ENCODE measurements at places on chromosomes 6 and 20.
A peak's percentile ranks its signal among the peaks of the same experiment; 100 is the strongest.

DNA sequence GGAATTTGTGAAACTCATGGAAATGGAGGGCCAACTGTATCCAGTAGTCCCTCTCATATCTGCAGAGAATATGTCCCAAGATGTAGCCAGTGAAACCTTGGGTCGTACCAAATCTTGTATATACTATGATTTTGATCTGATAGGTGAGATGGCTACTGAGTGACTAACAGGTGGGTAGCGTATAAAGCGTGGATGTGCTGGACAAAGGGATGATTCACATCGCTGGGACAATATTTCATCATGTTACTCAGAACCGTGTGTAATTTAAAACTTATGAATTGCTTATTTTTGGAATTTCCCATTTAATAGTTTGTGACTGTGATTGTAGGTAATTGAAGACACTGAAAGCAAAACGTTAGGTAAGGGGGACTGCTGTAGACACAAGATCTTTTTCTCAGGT, 144.1 kb downstream of the SMAP1 start:
- no peak for DNase-seq

GRCh38 chr6:29791162-29791561, 36.5 kb upstream of the HLA-G start:
- DNase-seq = no peak

- no peak for DNase-seq
Measured at GRCh38 chr6:85460921-85461797, 11.3 kb downstream of the NT5E start.

DNA sequence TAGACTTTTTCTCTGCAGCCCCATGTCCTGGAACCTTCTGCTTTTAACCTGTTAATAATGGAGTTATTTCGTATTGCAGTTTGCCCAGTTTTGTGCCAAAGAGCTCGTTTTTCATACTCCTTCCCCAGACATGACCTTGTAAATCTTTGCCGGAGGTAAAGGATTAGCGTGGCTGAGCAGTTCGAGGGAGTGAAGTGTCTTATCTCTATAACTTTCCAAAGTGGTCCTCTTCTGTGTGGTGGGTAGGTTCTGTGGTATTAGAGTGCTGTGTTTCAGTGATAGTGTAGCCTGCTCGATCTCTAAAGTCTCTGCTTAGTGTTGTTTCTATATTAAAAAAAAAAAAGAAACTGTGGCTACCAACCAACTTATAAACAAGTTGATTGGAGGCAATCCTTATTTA, 67.5 kb downstream of the FARS2 start:
- no peak for DNase-seq

DNA sequence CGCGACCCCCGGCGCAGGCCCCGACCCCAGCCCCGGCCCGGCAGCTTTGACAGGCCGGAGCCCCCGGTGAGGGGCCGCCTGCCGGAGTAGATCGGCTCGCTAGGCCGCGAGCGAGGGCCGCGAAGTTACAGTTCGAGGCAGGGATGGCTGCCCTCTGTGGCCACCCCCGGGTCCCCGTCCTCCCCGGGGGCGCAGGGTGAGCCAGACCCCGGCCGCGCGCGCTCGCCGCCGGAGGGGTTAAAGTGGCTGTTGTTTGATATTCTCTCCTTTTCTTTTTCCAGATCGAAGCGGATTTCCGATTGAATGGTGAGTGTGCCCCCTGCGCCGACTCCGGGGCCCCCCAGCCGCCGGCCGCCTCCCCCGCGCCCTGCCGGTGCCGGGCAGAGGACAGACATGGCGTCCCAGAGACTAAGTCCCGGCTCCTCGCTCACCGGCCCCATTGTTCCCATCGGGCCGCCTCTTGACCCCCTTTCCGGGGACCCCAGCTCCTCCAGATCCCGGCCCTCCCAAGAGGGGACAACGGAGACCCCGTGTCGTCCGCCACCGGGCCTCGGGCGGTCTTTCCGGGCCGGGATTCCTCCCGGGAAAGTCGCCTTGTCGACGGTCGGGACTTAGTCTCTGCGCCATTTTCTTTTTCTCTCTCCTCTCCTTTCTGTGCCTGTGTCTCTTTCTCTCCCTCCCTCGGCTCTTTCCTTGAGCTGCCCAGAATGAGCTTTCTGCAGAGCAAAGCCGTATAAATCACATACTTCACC, 704 bp downstream of the TOP1 start:
- DNase-seq = peak; percentile 47

GRCh38 chr6:142821860-142822259, 123.1 kb downstream of the HIVEP2 start:
- no peak for DNase-seq

DNA sequence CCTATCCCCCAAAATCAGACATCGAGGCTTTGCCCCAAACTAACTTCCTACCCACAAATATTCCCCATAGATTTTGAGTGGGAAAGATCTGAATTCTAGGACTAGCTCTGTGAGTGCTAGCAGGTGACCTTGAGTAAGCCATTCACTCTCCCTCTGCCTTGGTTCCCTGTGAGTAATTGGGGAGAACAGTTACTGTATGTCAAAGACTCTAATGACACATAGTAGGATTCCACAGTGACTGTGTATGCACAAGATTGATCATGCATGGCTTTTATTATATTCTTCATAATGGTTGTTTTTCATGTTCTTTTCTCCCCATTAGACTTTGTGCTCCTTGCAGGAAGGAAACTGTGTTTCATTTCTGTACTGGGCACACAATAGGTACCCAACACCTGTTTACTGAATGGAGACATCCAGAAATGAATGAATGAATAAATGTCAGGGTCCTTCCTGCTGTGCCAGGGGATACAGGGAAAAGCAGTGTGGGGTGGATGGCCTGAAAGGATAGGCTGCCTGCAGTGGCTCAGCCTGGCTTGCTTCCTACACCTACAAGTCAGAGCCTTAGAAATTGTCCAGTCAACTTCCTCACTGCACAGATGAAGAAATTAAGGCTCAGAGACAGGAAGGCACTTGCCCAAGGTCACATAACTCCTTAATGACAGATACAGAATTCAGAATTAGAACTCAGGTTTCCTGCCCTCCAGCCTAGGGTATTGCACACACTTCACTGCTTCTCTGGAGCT, 901 bp upstream of the TMEM151B start:
- DNase-seq = no peak

- DNase-seq = no peak
Measured at GRCh38 chr20:13821876-13822275, 37.0 kb downstream of the NDUFAF5 start.

DNA sequence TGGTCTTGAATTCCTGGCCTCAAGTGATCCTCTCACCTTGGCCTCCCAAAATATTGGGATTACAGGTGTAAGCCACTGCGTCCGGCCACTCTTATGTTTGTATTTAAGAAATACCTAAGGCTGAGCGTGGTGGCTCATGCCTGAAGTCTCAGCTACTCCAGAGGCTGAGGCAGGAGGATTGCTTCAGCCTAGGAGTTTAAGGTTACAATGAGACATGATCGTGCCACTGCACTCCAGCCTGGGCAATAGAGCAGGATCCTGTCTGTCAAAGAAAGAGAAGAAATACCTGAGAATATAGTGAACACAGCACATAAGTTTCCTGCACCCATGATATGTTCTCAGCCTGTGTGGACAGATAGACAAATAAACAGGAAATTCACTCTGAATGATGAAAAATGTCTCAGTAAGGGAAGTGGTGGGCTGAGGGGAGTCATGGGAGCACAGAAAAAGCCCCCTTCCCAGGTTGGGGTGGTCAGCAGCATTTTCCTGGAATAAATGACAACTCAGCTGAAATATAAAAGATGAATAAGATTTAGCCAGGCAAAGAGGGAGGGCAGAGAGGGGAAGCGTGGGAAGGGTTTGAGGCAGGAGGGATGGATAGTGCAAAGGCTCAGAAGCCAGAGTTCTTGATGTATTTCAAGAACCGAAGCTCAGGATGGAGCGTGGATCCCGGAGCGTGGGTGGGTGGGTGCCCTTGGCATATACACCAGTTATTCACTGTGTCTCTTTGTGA, 13.8 kb upstream of the MMP9 start:
- no peak for DNase-seq

- DNase-seq = peak; percentile 64
Measured at GRCh38 chr6:152981989-152982903, 595 bp downstream of the FBXO5 start.

DNA sequence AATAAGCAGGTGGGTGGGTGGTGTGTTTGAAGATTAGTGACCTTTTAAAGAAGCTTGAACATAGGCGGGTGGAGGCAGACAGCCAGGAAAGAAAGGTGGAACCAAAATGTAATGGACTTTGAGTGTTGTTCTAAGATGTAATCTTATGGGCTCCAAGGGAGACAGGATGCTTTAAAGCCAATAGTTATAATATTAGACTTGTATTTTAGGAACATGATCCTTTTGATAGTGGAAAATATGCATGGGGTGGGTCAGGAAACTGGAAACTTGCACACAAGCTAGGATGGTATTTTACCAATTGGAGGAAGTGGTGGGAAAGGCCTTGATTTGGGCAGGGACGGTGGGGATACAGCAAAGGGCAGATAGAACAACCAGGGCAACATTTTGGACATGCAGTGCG, 151.8 kb upstream of the PDE7B start:
- DNase-seq = no peak

- DNase-seq = no peak
Measured at GRCh38 chr20:58433029-58433647, 44.1 kb downstream of the VAPB start.

GRCh38 chr6:34070315-34071135, 75.4 kb downstream of the GRM4 start:
- DNase-seq = no peak

- DNase-seq = no peak
Measured at GRCh38 chr6:53487080-53487479, 57.8 kb downstream of the GCLC start.

- DNase-seq = no peak
Measured at GRCh38 chr6:2264932-2265331, 19.5 kb upstream of the GMDS start.

DNA sequence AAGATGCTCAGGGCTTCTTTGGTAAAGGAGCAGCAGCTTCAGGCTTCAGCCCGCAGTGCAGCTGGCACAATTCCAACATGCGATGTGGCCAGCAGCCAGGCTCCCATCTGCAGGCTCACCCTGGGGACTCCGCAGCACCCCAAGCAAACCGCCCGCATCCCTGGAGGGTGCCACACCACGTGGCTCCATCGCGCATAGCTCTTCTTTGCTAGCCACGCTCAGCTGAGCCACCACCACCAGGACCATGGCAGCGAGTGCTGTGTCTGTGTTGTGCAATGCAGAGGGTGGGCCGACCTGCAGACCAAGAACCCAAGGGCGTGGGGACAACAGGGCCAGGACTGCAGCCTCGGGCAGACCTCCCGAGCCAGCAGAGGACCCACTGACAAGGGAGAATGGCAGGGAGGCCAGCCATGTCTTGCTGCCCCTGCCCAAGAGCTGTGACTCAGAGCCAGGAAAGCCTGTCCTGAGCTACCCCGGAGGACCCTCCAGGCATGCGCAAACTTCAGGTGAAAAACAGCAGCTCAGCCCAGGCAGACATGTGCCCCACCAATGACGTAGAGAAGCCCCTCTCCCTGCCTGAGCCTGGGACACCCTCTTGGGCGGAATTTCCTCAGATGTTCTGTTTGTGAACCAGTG, 87.8 kb downstream of the GINS1 start:
- DNase-seq = no peak

GRCh38 chr6:867378-867777, 174.4 kb upstream of the EXOC2 start:
- DNase-seq = no peak

DNA sequence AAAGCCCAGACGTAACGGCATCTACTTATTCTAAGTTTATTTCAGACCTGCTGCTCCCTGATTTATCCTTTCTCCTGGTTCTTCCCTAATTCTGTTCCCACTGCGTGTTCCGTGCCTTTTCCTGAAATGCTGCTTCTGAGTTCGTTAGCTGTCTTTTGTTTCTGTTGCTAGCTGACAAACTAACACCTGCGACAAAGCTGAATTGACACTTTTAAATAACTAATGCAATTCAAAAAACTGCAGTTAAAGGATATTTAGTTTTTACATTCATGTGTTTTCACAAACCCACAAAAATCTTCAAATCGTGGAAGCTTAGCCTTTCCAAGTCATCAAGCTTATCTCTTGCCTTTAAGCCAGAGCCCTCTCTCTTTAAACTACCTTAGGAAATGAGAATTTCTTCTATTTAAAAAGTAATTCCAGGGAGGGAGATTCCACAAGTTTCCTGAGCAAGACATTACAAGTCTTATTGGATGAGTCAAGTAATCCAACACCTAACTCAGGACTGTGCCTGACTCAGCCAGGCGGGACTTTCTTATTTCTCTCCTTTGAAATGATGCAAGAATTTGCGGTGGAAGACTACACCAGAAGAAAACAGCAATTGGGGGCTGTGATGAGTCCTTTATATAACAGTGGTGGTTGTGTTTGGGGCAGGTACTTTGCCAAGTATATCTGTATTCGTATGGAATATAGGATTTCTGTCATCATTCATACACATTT, 6.3 kb downstream of the ADTRP start:
- DNase-seq = no peak

DNA sequence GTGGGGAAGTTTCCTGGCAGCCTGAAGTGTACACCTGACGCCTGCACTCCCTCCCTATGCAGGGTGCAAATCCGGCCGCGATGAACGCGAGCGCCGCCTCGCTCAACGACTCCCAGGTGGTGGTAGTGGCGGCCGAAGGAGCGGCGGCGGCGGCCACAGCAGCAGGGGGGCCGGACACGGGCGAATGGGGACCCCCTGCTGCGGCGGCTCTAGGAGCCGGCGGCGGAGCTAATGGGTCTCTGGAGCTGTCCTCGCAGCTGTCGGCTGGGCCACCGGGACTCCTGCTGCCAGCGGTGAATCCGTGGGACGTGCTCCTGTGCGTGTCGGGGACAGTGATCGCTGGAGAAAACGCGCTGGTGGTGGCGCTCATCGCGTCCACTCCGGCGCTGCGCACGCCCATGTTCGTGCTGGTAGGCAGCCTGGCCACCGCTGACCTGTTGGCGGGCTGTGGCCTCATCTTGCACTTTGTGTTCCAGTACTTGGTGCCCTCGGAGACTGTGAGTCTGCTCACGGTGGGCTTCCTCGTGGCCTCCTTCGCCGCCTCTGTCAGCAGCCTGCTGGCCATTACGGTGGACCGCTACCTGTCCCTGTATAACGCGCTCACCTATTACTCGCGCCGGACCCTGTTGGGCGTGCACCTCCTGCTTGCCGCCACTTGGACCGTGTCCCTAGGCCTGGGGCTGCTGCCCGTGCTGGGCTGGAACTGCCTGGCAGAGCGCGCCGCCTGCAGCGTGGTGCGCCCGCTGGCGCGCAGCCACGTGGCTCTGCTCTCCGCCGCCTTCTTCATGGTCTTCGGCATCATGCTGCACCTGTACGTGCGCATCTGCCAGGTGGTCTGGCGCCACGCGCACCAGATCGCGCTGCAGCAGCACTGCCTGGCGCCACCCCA, 1.2 kb downstream of the GPR6 start:
- no peak for DNase-seq

DNA sequence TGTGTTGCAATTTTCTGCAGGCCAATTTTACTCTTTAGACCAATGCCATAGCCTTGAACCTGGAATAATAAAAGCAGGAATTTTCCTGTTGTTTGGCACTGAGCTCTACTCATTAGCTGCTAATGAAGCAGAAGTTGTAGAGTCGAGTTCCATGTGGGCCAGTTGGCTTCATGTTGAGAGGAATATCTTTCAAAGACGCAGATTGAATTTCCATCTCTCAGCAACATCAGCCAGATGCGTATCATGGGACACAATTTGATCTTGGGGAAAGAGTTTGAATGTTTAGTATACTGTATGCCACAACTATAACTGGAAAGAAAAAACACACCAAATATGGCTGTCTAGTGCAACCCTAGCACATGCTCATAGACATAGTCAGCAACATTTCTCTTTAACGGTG, 259.6 kb downstream of the BCKDHB start:
- no peak for DNase-seq

Measured in K562 (cell line).